Stimulated activated naive CD4-positive, alpha-beta T cell treated with Interleukin-2 at 50 U/mL for 16 hours (primary cell): ENCODE measurements at places on chromosomes 11 and 22.

- DNase-seq, result no peak
These were observed 1.6 kb downstream of the CD59 start for GRCh38 chr11:33734441-33735270.

DNA sequence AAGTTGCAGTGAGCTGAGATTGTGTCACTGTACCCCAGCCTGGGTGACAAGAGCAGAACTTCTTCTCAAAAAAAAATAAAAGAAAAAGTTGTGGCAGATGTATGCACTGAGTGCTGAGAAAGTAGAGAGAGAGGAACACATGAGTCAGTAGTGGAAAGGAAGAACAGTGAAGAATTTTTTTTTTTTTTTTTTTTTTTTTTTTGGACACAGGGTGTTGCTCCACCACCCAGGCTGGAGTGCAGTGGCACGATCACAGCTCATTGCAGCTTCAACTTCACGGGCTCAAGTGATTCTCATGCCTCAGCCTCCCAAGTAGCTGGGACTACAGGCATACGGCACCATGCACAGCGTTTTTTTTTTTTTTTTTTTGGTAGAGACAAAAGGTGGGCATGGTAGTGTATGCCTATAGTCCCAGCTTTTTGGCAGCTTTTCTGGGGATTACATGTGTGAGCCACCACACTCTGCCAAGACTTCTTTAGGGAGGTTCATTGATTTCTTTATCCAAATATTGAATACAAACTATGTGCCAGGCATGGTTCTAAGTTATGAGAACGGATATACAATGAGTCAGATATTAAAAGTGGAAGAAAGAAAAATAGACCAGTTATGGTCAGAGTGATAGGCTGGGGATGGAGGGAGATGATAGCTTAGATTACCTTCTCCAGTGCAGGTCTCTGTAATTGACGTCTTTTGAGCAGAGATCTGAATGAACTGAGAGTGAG lies 62.0 kb downstream of the YAP1 start:
- no peak for DNase-seq

- DNase-seq, result no peak
These were observed 18.6 kb downstream of the USP47 start for GRCh38 chr11:11860103-11860979.

- DNase-seq, result no peak
These were observed 82.5 kb downstream of the SGSM3 start for GRCh38 chr22:40452730-40453487.

GRCh38 chr11:46386674-46387073 lies 4.9 kb downstream of the CHRM4 start:
- no peak for DNase-seq

GRCh38 chr11:126359431-126360048 lies 4.1 kb downstream of the ST3GAL4 start:
- no peak for DNase-seq

DNA sequence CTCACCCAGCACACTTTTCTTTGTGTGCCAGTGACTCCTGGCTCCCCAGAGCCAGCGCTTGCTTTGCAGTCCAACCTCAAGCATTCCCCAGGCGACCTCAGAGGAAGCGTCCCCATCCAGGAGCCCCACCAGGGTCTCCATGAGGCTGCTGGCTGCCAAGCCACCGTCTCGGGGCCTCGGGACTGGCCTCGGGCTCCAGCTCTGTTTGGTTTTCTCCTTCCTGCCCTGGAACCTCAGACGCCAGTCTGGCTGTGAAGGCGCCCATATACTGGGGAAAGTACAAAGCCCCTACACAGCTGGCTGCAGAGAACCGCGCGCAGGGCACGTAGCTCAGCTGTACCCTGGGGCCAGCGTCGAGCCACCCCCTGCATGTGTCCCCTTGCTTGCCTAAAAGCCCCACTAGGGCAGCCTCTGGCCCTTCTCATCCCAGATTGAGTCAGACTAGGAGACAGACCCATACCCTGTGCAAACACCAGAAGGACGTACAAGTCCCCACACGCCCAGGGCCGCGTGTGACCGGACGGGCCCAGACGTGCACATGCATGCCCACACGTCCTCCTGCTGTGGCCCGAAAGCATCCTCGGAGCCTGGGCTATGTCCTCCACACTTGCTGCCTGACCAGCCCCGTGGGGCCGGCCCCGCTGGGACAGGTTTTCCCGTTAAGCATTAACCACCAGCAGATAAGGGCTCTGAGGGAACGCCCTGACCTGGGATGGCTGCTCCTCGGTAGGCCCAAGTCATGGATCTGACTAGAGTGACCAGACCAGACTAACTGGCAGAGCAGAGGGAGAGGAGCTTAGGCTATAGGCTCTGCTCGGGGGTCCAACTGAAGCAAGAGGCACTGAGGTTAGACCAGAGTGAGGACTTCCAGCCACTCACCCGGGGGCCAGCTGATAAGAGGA lies 4.2 kb upstream of the SYT8 start:
- DNase-seq, result no peak

DNA sequence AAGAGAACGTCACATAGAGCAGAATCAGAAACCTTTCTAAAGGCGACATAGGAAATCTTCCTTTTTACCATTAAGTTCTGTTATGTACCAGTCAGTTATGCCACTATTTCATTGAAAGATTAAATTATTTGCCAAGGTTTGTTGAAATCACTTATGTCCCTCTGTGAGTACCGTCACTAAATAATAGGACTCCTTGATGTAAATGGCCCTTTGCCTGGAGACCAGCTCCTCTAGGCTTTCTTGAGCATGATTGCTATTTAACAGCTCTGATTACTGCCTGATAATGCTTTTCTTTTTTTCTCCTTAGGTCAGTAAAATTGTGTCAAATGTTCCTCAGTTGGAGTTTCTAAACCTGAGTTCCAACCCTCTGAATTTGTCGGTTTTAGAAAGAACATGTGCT lies 29.3 kb downstream of the TBCEL start:
- no peak for DNase-seq

GRCh38 chr11:34284811-34285481 lies 72.9 kb downstream of the ABTB2 start:
- DNase-seq, result no peak

- no peak for DNase-seq
These were observed 383.9 kb upstream of the FAT3 start for GRCh38 chr11:91840640-91841240.

- DNase-seq, result no peak
These were observed 347.2 kb upstream of the B3GAT1 start for GRCh38 chr11:134759274-134759673.

GRCh38 chr22:40808018-40808841 lies 10.9 kb downstream of the SLC25A17 start:
- no peak for DNase-seq

DNA sequence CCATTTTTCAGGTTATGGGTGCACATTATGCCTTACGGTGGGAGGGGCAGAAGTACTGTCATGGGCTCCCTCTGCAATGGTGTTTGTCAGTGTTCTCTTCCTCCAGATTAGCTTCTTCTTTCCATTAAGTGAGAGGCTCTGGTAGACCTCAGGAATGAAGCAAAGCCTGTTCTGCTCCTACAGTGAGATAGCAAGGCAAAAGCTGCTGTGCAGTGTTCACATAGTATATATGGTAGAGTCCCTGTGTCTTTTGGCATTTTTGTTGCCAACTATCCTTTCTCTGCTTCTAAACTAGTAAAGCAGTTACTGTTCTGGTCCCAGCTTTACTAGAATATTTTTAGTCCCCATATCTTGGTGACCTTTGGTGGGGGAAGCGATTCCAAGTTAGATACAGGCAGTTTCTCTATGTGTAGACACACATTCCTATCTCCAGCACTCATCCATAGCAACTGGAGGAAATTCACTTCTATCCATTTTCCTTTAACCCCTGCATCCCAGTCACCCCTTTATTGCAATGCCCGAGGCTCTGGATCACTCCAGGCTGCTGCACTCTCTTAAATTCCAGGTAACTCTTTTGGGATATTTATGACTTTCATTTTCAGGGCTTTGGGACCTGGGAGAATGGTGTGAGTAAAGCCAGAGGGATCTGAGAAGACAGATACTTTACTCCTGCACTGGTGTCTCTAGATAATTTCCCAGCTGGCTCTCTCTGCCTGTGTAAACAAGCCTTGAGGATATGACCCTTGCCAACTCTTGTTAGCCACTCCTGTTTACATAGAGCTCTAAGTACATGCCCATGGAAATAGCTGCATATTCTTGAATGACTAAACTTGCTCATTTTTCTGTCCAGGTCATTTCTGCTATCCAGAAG lies 3.9 kb upstream of the TRIM34 start:
- DNase-seq, result no peak

GRCh38 chr22:41085842-41086241 lies 6.5 kb upstream of the EP300 start:
- DNase-seq, result no peak

GRCh38 chr22:48929276-48929790 lies 898.3 kb downstream of the BRD1 start:
- DNase-seq, result no peak

DNA sequence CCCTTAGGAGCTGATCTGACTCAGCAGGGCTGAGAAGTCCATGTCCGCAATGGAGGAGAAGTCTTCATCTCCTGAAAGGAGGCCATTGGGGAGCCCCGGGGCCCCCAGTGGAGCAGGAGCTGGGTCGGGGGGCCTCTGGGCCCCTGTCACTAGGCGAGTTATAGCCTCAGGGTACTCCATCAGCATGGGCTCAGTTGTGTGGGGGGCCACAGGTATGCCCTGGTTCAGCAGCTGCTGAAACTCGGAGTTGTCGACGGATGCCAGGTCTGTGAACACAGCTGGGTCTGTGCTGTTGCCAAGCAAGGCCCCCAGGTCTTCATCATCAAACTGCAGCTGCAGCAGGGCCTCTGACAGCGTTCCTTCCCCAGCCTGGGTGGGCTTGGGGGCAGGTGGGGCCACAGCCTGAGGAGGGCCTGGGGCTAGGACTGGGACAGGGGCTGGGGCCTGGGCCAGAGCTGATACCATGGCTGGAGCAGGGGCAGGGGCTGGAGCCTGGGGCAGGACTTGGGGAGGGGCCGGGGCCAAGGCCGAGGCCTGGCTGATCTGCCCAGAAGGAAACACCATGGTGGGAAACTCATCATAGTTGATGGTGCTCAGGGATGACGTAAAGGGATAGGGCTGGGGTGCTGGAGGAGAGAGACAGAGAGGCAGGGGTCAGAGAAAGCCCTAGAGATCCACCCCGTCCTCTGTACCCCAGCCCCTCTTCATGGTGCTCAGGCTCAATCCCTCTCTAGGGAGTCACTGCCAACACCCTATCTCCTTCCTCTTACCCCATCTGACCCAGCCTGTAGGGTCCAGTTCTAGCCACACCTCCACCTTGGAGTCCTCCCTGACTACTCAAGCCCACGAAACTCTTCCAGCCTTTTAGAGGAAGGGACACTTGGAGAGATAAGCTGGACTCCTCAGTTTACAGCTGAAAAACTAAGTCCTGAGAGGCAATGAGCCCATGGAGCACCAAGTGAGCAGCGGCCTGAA lies 8.1 kb downstream of the RELA start:
- DNase-seq, result no peak

DNA sequence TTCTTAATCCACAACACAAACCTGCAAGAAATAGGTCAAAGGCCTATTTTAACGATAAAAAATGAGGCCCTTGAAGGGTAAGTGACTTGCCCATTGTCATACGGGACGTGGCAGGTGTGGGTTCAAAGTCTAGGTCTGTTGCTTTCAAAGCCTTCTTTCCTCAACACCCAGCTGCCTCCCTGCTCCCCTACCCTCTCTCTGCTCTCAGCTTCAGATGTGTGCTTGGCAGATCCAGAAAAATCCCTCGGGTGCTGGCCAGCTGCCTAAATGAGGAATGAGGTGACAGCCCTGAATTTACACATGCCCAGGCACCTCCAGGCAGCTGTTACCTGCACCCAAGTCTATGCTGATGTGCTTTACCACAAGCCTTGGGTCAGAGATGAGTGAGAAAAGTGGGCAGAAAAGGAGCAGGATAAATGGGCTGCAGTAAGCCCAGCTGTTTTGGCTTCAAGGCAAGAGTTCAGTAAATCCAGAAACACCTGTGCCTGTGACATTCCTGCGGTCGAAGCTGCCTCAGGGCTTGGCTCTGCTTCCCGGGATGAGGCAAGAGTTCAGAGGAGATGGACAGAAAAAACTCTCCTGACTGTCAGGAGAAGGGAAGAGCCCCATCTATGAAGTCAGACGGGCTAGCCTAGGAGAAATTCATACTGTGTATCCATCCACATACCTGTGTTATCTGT lies 49.9 kb upstream of the LDLRAD3 start:
- DNase-seq, result no peak

DNA sequence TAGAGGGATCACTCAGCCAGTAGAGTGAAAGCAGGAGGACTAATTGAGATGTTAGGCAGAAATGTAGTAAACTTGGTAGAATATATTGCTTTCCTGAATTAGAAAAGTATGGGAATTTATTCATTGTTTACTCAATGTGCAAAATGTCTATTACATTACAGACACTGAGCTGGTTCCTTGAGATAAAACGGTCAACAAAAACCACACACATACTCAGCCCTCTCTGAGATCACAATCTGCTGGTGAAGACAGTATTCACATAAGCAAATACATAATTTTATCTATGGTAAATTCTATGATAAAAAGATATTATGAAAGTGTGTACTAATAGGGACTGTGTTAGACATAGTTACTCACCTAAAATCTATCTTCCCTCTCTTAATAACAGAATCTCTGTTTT lies 833.5 kb downstream of the KCNA4 start:
- DNase-seq, result no peak

DNA sequence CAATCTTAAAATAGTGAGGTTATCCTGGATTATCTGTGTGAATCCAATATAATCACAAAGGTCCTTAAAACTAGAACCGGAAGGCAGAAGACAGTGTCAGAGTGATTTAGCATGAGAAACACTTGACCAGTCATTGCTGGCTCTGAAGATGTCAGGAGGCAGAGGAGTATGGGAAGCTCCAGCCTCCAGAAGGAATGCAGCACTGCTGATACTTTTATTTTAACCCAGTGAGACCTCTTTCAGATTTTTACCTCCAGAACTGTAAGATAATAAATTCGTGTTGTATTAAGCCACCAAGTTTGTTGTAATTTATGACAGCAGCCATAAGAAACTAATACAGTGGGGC lies 134.4 kb upstream of the ZC3H12C start:
- DNase-seq, result no peak

GRCh38 chr11:108906329-108906728 lies 241.5 kb downstream of the DDX10 start:
- no peak for DNase-seq

DNA sequence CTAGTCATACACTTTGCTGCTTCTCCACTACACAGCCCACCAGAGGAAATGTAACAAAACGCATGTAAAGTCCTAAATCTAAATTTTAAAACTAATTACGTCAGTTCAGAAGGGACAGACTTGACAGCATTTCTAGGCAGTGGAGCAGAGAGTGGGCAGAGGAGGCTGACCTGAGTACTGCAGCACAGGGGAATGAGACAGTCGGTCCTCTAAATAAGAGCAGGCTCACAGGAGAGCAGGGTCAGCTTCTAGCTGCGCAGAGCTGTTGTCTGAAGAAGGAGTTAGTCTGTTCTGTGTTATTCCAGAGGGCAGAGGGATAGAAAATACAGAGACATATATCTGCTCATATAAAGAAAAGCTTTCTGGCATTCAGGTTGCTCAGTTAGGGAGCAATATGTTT lies 40.3 kb downstream of the JHY start:
- DNase-seq, result no peak

DNA sequence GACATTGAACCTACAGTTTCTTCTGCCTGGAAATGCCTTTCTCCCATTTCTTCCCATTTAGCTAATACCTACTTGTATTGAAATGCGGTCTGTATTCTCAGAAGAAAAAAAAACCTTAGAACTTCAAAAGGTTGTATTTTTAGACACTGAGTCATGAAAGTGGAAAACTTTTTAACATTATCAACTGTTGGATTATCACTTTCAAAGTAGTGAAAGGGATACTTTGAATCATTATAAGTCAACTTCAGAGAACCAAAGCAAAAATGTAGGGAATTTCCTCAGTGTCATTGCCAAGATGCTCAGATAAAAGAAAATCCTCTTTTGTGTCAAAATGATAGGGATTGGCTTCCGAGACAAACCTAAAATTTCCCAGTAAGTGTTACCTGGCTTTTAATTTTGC lies 6.6 kb downstream of the HOATZ start:
- DNase-seq, result no peak
